Frontal cortex (tissue), 4 donors: ENCODE measurements at places on chromosomes 5 and 9. TPM values are rescaled to one million over a fixed set of nuclear protein-coding genes. Genes with fewer than 3 reads are reported as not detected.

- DNase-seq, result no peak
Measured at GRCh38 chr9:127898433-127899127, 823 bp downstream of the ST6GALNAC6 start.

FYB1 gene
- 1.6 TPM for total RNA-seq

DNA sequence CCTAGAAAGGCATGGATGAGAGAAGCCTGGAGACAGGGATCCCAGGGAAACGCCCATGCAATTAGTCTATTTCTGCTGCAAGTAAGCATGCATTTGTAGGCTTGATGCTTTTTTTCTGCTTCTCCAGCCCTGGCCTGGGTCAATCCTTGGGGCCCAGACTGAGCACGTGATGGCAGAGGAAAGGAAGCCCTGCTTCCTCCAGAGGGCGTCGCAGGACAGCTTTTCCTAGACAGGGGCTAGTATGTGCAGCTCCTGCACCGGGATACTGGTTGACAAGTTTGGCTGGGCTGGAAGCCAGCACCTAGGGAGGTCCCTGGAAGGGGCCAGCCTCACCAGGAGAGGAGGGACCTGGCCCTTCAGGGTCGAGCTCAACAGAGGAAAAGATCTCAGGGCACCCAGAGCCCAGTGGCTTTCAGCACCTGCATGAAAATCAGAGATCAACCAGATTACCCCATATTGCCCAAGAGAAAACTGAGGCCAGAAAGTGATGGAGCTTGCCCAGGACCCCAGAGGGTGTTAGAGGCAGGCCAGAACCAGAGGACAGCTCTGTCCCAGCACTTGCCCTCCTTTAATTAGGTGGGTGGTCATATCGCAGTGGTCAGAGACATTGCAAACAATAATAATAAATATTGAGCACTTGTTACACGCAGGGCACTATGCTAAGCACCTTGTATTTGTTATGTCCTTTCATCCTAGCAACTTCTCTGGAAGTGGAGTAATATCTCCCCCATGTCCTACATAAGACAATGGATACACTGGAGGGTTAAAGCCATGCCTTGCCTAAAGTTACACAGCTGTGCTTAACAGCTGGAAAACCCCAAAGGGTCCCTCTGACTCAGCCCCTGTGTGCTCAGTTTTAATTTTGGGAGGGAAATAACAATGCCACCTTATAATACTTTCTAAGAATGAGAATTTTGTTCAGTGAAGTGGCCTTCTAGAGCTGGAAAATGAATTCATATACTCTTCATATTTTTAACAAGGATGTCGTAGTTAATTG, 67.1 kb downstream of the KLF4 start:
- no peak for DNase-seq

FSD1L gene
- 138 TPM for total RNA-seq

DHFR gene
- 20.4 TPM for total RNA-seq

GRCh38 chr9:112198646-112199045, 23.5 kb upstream of the SUSD1 start:
- DNase-seq, result no peak

CREBRF gene
- 34.2 TPM for total RNA-seq

MARCOL gene
- not detected for total RNA-seq

DNA sequence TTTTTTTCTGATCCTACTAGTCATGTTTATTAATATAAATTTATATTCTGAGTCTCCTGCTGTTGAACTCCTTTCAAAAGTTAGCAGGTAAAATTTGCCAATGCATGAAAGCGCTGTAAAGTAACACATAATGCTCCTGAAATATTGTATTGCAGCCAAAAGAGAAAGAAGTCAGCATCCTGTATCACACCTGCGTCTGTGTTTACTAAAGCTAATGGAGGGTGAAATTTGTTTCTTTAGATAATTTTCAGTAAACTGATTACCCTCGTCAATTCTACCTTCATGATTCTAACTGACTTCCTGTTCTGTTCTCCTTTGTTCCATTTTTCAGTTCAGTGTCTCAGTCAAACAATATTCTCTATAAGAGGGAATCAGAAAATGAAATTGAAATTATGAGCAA, 415.4 kb downstream of the CDH9 start:
- no peak for DNase-seq

GRCh38 chr5:149392718-149393117, 13.6 kb upstream of the IL17B start:
- DNase-seq, result no peak

DNA sequence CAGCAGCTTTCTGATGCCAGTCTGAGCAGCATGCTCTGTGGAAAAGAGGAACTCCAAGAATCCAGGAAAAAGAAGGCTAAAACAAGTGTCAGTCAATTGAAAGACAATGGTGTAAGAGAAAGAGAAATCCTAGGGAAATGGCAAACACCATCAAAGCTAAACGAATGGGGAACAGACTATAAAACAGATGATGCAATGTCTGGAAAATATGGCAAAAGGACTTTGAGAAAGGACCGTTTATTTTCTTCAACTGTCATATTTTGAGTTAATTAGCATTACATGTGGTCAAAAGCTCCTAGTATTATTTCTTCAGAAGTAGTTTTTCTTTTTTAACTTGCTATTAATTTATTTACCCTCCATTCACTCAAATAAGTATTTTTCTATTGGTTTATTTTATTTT, 465.2 kb downstream of the LRRC70 start:
- DNase-seq, result no peak

GRCh38 chr9:113183956-113184488, 33.2 kb downstream of the SLC31A2 start:
- DNase-seq, result no peak

DNA sequence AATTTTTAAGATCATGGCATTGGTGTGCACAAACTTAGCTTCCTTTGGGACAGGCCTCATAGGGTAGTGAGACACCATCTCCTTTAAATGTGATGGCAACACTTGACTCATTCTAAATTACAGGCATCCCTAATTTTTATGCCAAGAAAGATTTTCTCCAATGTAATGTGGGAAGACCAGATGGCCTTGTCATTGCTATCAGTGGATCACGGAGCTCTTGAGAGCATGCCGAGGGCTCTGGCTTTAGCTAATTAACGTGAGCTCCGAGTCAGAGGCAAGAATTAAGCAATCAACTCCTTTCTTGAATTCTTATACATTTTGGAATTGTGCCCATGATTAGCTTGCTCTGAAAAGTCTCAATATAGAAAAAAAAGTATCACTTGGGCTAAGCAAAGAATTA, 215.8 kb downstream of the LRRC70 start:
- DNase-seq, result no peak

PRR16 gene
- 1.2 TPM for total RNA-seq
